Pulmonary artery endothelial cell (primary cell): ENCODE measurements at places on chromosomes 13 and 19.
A peak's percentile ranks its signal among the peaks of the same experiment; 100 is the strongest.

- no peak for DNase-seq
These were observed at the start of gene DHDH for GRCh38 chr19:48933382-48933932. TSS of gene DHDH (plus strand) at chr19:48933699. CDS start at chr19:48933722, 23 bp downstream.

- DNase-seq, result no peak
These were observed 273.2 kb downstream of the MYO16 start for GRCh38 chr13:108902405-108903155.

DNA sequence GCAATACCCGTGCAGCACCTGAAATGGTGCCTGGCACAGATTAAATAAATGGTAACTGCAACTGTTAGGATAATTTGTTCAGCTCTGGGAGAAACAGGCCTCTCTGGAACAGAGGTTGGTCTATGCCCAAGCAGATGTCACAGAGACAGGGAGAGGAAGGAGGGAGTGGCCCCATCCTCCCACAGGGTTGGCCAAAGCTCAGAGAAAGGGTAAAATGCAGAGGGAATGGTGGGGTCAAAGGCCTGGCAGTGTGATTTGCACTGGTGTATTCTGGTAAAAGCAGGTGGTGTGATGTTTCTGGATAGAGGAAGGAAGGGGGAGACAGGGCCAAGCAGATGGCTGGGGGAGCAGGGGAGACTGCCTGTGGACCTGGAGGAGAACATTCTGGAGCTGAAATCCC lies 9.4 kb downstream of the ZSCAN22 start:
- DNase-seq, result no peak

DNA sequence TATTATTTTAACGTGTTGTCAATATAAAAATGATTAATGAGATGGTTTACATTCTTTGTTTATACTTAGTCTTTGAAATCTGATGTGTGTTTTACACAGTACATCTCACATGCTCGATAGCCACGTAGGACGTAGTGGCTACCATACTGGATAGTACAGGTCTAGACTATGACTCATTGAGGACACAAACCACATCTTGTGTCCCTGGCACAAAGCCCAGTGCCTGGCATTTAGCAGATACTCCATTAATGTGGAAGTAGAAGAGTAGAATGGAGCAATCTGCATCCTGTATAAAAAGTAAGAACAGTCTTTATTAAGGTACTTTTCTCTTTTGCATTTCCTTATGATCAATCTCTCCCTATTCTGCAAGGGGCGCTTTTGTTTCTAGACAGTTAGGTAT lies 49.0 kb upstream of the FRY start:
- no peak for DNase-seq

GRCh38 chr13:66585669-66586203 lies 644.4 kb downstream of the PCDH9 start:
- DNase-seq, result no peak

- DNase-seq, result no peak
These were observed 56.0 kb downstream of the EPS15L1 start for GRCh38 chr19:16415806-16416205.

GRCh38 chr13:79386125-79386826 lies 19.8 kb downstream of the RBM26 start:
- DNase-seq, result no peak

DNA sequence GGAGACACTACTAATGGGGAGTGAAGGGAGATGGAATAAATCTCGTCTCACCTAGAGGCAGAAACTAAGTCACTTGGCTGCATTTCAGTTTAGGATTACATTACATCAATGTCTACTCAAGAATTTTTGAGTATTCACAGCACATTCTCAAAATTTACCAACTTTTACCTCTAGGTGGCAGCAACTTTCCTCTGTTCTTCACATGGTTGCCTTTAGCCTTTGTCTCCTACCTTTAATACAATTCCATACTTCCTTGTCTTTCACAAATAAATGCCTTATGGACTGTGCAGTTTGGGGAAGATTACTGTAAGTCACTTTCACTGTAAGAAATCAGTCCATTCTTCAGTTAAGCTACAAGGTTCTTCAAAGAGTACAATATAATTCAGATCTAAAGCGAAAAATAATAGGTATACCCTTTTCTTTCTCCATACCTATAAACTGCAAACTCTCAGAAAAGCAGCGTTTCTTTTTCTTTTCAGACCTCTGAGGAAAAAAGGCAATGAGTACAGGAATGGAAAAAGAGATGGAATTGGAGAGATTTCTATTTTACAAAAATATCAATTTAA lies 379.4 kb downstream of the KLF12 start:
- DNase-seq, result peak; percentile 17

DNA sequence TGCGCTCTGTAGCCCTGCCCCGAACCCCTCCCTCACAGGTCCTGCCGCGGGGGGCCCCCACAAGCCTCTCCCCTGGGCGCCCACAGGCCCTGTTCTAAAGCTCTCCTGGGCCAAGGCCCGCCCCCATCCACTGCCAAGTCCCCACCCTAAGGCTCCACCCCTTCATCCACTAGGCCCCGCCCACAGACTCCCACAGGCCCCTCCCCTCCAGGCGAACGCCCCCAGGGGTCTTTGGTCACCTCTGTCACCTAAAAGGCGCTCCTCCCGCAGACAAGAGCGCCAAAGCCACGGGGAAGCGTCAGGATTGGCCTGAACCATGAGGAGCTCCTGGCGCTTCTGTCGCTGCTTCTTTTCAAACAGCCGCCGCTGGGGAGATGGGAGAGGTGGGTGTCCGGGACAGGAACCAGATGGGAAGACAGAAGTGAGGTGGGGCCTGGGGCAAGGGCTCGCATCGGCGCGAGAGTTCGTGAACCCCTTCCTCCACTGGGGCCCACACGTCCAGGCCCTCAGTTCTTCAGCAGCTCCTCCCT lies 2.3 kb downstream of the TULP2 start:
- no peak for DNase-seq

- DNase-seq, result no peak
These were observed 38.6 kb downstream of the ELL start for GRCh38 chr19:18483119-18483890.

GRCh38 chr13:59276436-59276835 lies 887.3 kb downstream of the DIAPH3 start:
- no peak for DNase-seq

- no peak for DNase-seq
These were observed 75.1 kb upstream of the TSC22D1 start for GRCh38 chr13:44651209-44651608.

DNA sequence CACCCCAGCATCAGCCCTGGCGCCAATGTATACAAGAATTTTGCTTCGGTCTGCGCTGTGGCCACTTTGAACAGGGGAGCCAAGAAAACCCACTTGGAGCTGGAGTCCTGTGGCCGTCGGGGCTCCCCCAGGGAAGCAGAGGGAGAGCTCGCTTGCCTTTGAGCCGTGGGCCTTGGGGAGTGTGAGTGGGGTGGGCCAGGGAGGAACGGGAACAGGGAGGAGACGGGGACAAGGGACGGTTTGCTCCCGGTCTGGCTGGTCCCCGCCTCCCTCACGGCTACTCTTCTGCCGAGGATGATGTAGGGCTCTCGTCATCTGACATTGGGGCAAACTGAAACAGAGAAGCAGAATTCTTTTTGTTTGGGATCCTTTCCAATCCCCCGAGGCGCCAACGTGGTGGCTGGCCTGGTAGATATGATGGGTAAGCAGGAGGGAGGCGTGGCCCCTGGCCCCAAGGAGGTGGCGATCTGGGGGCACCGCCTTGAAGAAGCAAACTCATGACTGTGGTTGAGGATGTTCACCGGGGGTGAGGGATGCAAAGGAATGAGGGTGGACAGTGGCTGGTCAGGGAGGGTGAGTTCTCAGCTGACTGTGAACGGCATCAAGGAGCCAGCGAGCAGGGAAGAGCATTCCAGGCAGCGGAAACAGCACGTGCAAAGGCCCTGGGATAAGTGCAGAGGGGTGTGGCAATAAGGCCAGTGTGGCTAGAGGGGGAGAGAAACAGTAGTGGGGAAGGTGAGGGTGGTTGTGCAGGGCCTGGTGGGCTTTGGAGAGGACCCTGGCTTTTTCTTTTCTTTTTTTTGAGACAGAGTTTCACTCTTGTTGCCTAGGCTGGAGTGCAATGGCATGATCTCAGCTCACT lies 10.9 kb upstream of the SPC24 start:
- no peak for DNase-seq

DNA sequence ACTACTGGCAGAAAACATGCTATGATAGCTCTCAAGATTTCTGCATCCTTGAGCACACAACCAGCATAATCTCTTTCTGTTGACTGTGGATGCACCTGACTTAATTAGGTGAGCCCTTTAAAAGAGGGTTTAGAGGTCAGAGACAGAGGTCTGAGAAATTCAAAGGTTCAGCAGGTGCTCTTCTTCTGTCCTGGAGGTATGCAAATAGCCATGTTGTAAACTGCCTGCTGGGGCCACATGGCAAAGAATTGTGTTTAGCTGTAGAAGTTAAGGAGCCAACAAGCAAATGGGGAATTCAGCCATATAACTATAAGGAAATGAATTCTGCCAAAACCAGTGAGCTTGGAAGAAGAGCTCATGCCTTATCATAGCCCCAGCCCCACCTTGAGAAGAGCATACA lies 11.6 kb upstream of the DCLK1 start:
- DNase-seq, result no peak

DNA sequence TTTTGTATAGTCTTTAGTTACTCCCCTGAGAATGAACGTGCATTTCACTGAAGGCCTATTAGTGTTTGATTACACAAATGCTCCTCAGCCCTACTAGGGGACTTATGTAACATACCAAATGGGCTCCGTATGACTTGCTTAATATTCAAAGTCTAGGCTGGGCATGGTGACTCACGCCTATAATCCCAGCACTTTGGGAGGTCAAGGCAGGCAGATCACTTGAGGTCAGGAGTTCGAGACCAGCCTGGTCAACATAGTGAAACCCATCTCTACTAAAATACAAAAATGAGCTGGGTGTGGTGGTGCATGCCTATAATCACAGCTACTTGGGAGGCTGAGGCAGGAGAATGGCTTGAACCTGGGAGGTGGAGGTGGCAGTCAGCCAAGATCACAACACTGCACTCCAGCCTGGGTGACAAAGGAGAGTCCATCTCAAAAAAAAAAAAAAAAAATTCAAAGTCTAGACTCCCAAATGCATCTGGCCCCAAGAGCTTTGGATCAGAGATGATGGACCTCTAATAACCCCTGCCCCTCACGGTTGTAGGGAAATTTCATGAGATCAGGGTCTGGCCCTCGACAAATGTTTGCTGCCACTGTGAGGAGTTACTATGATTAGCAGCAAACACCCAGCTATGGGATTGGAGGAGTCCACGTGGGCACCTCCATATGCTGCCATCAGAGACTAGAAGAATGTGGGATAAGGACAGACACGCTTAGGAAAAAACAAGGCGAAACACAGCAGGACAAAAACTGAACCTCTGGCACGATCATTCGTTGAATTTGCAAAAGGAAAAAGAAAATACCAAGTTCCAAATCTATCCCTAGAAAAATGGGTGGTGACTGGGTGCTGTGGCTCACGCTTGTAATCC lies 4.6 kb downstream of the FBXO17 start:
- DNase-seq, result no peak

DNA sequence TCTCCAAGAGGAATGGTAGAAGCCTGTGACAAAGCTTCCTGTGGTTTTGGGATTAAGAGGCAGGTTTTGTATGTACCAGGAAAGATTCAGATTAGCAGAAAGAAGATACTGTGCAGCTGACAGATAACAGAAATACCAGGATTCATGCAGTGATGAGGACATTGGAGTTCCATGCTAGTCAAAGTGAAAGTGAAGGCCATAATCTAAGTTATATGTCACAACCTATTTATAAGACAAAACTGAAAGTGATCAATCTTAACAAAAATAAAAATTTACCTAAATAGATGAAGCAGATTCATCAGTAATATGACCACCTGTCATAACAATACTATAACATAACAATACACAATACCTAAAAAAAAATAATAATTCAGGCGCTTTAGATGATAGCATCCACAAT lies 1305.2 kb upstream of the PCDH9 start:
- no peak for DNase-seq

DNA sequence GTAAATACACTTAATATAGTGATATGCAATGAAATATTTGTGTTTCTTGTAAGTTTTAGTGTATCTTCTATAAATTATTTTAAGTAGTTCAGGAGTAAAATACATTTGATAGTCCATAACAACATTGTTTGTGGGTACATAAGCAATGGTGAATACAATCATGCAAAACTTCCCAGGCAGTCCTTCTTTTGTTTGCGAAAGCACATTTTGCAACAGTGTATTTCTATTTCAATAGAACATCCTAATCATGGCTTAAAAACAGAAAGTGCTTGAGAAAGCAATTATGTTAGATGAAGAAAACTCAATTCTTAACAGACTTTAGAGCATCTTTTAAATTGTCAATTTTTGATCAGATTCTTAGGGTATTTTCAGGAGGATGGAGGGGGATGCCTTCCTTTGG lies 155.6 kb downstream of the POSTN start:
- DNase-seq, result no peak

- DNase-seq, result no peak
These were observed 279.9 kb downstream of the NHLRC3 start for GRCh38 chr13:39318161-39318560.

DNA sequence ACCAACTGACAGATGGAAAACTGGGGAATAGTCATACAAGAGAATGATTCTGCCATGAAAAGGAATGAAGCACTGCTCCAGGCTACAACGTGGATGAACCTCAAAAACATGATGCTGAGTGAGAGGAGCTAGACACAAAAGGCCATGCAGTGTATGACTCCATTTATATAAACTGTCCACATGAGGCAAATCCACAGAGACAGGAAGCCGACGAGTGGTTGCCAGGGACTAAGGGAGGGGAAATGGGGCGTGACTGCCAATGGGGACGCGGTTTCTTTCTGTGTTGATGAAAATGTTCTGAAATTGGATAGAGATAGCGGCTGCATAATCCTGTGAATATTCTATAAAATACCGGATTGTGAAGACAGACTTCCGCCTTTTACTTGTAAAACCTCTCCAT lies 10.2 kb downstream of the SMIM7 start:
- DNase-seq, result no peak

- no peak for DNase-seq
These were observed 24.4 kb downstream of the WDR88 start for GRCh38 chr19:33156334-33156733.

DNA sequence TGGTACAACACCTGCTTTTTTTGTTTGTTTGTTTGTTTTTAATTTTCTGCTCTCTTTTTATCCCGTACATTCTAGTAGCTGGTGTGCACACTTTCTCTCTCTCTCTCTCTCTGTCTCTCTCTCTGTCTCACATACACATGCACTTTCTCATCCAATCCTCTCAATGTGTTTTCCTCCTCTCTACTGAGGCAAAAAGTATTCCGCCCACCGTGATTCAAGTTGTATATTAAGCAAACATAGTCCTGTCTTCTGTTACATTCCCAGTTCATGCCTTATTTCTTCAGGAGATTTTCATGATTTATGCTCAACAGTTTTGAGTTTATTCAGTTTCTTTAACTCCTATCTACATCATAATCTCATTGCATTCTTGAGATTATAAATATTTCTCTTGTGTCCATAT lies 38.2 kb upstream of the SCEL start:
- DNase-seq, result no peak

- no peak for DNase-seq
These were observed 397.4 kb downstream of the DACH1 start for GRCh38 chr13:71469626-71470025.

- no peak for DNase-seq
These were observed 5.5 kb downstream of the ZNF805 start for GRCh38 chr19:57245959-57246358.
